Stimulated activated CD8-positive, alpha-beta memory T cell treated with anti-CD3 and anti-CD28 coated beads, Interleukin-4, amount 100 ng/mL, for 24 hours (primary cell): ENCODE measurements at places on chromosomes 2 and 18.

DNA sequence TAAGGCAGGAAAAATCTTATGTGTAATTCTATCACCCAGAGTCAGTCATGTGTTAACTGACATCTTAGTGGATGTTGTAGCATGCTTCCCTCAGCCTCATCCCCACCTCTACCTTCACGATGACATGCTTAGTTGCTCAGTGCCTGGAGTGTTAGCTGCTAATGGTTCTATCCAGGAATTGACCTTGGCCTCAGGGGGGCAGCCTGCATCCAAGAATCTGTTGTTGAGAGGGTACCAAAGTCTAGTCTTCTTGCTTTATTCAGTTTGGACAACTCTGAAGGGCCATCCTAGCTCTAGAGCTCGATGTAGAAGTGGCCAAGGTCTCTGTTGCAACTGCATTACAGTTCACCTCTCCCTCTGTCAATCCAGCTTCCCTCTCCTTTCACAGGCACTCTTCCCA is 61.2 kb downstream of the ACYP2 start:
- DNase-seq: no peak

- DNase-seq: no peak
These were observed 92.2 kb upstream of the ASAP2 start for GRCh38 chr2:9114458-9114857.

DNA sequence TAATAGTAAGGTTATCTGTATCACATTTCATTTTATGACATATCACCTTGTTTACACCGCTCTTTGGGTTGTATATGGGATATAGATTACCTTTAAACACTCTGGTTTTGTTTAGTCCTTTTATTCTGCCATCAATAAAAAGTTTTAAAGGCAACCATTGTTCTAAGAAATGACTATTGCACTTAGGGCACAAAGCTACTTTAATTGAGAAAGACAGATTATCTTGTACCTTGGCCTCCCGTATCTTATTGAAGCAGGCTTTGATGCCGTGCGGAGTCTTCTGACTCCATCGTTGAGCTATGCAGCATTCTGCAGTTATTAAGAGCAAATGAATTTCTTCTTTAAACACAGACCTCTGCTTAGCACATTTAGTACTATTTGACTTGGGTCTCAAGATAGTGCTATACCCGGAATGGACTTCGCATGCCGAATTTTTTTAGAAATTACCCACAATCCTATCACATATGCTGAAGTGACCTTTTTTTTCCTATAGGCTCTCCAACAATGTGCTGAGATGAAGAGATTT is 16.7 kb downstream of the PKDCC start:
- no peak for DNase-seq

GRCh38 chr2:101766871-101767739 is 69.6 kb downstream of the MAP4K4 start:
- no peak for DNase-seq

DNA sequence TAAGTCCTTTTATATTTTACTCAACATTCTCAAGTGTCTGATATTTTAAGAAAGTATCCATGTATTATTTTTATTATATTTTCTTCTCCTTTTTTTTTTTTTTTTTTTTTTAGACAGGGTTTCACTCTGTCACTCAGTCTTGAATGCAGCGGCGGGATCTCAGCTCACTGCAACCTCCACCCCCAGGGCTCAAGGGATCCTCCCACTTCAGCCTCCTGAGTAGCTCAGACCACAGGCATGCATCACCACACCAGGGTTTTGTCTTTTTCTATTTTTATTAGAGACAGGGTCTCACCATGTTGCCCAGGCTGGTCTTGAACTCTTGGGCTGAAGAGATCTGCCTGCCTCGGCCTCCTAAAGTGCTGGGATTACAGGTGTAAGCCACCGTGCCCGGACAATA is 212.1 kb downstream of the TCF4 start:
- DNase-seq: no peak

DNA sequence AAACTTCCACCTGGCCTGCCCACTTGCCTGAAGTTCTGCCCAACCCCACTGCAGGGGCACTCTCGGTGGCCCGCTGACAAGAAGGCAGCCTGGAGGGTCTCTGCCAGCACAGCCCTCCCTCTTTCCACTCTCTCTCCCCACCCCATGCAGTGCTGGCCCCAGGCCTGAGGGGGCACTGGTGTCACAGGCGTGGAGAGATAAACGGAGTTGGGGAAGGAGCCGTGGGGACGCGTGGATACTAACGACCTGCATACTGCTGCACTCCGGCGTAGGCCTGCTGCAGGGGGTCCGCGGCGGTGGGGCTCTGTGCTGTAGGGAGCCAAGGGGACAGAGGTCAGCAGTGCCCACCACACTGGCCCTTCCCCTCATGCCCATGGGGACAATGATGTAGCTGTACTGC is 299.3 kb downstream of the CELF4 start:
- DNase-seq: no peak

DNA sequence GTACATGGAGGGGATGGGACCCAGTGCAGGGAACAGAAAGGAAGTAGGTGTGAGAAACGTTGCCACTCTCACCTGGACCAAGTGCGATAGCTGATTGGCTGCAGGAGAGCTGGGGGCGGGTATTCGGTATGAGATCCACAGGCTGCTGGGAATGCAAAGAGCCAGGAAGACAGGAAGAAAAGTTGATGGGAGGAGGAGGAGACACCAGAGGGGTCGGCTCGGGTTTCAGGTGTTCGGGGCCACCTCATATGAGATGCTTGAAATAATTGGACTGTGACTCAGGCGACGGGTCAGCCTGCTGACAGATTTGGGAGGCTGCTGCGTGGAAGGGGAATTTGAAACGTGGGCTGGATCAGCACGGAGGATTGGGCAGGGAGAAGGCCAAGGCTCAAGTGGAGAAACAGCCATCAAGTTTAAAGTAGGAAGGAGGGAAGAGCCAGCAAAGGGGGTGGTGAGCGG is 65.1 kb downstream of the MRPS9 start:
- DNase-seq: no peak

GRCh38 chr2:102593516-102593915 is 25.8 kb upstream of the SLC9A2 start:
- DNase-seq: no peak

DNA sequence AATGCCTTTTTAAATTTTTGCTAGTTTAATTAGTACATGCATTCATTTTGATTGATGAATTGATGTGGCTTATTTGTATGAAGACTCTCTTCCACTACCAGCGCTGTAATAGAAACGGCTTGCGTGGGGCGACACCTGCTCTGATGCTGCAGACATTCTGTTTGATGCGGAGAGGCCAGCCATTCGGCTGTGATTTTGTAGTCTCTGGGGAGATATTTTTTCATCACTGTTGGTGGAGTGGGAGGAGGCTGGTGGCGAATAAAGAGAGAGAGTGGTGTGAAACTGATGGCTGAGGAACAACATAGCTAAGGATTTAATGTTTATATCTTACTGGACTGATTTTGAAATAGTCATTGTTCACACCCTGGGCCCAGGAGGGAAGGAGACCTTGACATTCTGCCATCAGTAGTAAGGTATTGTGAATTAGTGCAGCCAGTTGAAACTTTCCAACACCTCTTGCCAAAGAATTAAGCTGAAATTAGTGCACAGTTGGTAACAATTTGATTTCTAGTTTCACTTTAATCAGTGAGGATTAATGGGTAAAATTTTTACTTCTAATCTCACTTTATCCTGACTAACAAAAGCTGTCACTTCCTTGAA is 224.1 kb downstream of the MTX2 start:
- DNase-seq: no peak

DNA sequence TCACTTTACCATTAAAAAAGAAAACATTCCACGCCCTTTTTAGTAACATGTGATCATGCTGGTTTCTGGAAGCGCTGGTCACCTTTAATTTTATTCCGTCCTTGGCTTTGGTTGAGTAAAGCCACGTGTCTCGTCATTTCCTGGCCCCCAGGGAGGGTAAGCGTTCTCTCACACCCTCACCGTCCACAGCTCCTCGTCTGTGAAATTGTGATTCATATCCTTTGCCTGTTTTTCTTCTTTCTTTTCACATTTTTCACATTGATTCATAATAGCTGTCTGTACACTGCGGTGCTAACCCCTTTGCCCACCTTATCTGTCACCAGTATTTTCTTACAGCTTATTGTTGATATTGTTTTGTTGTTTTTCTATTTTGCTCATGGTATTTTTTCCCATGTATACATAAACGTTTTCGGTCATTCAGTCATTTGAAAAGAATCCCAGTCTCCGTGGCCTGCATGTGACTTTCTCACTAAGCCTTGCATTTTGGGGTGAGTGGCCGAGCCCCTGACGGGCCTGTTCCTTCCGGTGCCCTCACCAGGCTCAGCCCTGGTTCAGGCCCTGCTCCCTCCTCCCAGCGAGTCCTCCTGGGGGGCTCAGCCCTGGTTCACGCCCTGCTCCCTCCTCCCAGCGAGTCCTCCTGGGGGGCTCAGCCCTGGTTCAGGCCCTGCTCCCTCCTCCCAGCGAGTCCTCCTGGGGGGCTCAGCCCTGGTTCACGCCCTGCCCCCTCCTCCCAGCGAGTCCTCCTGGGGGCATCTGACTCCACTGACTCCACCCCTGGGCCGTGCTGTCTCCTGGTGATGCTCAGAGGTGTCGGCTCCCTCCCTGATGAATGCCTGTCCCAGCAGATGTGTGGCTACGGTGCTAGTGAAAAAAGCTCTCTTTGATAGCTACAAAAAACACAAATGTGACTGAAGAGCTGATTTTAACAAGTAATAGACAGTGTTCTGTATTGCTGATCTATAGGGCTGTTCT is 249.7 kb upstream of the PXDN start:
- no peak for DNase-seq

- DNase-seq: no peak
These were observed 104.2 kb downstream of the TGIF1 start for GRCh38 chr18:3554091-3554601.

- DNase-seq: no peak
These were observed 34.0 kb downstream of the HAT1 start for GRCh38 chr2:171956135-171956825.

DNA sequence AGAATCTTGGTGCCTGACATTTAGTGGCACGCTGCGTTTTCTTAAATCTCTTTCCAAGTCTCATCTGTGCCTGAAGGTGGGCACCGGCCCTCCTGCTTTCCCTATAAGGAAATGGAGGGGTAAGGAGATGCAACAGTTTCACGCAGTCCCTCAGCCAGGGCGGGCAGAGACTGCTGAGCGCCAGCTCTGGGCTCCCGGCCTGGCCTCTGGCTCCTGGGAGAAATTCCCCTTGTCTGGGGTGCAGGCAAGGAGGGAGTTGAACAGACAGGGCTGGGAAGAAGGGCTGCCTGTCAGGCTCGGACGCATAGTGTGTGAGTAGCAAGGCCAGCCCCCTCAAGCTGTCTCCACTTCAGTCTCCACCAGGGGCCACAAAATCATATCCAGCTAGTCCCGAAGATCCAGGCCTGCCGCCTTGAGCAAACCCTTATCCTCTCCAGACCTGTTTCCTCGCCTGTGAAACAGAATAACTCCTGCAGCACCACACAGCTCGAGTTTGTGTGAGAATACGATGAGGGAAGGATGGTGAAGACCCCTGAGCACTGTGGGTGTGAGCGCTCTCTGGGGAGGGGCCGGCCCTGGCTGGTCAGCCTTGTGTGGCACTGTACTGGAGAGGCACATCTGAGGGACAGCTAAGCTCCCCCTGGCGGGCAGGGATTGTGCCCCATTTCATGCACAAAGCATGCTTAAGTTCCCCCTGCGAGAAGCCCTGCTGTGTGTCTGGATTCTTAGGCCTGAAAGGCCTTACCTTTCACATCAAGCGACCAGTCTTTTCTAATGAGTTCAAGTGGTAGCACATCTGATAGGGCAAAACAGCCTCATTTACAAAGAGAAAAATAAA is 33.8 kb downstream of the SDC1 start:
- DNase-seq: no peak

GRCh38 chr2:110126906-110127305 is 11.3 kb upstream of the MALL start:
- no peak for DNase-seq

DNA sequence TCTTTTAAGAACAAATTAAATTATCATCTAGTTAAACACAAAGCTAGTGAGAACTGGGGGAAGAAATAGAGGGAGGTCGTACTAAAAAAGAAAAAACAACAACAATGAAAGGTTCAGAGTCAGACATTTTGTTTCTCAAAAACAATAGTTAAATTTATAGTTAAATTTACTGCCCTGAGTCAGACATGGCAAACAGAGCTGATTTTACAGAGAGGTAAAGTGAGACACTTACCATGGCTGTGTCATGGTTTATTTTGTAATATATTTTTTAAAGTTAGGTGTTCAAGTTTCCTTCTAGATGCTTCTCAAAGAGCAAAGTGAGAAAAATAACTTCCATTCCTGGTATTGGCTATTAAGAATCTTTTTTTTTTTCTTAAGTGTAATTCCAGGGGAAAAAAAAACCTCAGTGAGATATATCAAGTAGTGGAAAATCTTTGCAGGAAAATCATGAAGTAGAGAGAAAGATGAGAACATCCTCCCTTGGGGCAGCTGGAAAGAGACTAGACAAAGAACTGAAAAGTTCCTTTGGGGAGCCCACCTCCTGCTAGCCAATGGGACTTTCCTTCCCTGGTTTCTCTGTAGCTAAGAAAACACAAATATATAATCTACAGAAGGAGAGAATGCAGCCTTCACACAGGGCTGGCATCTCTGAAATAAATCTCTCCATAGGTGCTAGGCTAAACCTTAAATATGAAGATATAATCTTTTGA is 12.3 kb downstream of the KLF7 start:
- no peak for DNase-seq

DNA sequence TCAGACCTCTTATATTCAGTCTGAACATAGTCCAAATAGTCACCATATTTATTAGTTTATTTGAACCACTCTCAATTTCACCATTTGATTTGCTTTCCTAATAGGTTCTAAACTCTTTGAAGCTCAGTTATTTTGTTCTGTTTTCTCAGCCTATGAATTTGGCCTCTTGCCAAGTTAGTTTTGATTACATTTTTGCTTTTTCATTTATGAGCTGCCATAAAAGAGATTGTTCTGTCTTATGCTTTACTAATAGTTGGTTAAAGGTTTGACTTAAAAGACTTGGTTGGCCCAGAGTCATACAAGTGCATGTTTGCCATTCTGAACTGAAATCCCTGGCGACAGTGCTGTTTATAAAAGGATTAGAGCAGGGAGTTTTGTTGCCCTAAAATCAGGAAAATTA is 85.9 kb upstream of the RANBP2 start:
- DNase-seq: no peak

GRCh38 chr2:151855111-151855510 is 26.9 kb upstream of the ARL5A start:
- no peak for DNase-seq

- DNase-seq: no peak
These were observed 20.1 kb upstream of the SLC20A1 start for GRCh38 chr2:112625474-112626114.

GRCh38 chr2:13822365-13822764 is 810.2 kb upstream of the LRATD1 start:
- no peak for DNase-seq

DNA sequence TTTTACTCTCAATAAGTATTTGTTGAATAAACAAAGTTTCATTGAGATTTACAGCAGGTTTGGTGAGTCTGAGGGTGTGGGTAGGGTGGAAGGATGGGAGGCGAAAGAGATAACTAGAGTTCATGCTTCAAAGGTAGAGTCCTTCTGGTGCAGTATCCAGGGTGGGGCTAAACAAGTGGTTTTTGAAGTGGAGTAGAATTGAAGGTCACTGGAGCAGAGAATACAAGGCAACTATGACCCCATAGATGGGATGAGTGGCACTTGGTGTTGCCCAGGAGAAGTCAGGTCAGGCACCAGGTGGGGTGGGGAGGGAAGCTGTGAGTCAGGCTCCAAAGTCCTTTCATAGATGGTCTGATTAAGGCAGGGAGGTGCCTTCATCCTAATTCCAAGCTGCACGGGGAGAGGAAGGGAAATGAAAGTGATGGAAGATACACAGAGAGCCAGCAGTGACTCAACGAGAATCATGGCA is 6.6 kb upstream of the CAB39 start:
- DNase-seq: no peak

- peak; percentile 4 for DNase-seq
These were observed 425 bp downstream of the ASB3 start for GRCh38 chr2:53786352-53786704.

- no peak for DNase-seq
These were observed 34.7 kb downstream of the ROCK2 start for GRCh38 chr2:11309706-11310105.
